ENCODE measurements at places on chromosomes 1 and 21. TPM values are rescaled to one million over a fixed set of nuclear protein-coding genes. Genes with fewer than 3 reads are reported as not detected.

The AMPD1 gene
- not detected for total RNA-seq

The UBE2U gene
- total RNA-seq = not detected

The OR2L13 gene
- not detected for total RNA-seq

The LAMB3 gene
- total RNA-seq = 70.2 TPM

The APCS gene
- total RNA-seq = 0.42 TPM

The PRELP gene
- 0.10 TPM for total RNA-seq

The RAB3B gene
- 15.1 TPM for total RNA-seq

GRCh38 chr21:42524341-42525028 is 10.8 kb downstream of the SLC37A1 start:
- peaks cover 5% of the 10 kb centered on the region for H3K36me3 ChIP-seq
- no peak overlapping the region for H3K27ac ChIP-seq
- DNase-seq = no peak
- H3K4me3 ChIP-seq = no peak overlapping the region
- peaks cover 1% of the 10 kb centered on the region for H3K4me1 ChIP-seq

GRCh38 chr1:160887071-160887470 is 2.1 kb upstream of the ITLN1 start:
- H3K36me3 ChIP-seq = no peaks in the 10 kb centered on the region
- no peak overlapping the region for H3K27ac ChIP-seq
- H3K4me1 ChIP-seq = no peaks in the 10 kb centered on the region
- no peak for DNase-seq
- H3K27me3 ChIP-seq = 0 out of 2 replicates have a peak, but pooled peaks cover 9% of the 10 kb centered on the region
- no peak overlapping the region for H3K4me3 ChIP-seq

DNA sequence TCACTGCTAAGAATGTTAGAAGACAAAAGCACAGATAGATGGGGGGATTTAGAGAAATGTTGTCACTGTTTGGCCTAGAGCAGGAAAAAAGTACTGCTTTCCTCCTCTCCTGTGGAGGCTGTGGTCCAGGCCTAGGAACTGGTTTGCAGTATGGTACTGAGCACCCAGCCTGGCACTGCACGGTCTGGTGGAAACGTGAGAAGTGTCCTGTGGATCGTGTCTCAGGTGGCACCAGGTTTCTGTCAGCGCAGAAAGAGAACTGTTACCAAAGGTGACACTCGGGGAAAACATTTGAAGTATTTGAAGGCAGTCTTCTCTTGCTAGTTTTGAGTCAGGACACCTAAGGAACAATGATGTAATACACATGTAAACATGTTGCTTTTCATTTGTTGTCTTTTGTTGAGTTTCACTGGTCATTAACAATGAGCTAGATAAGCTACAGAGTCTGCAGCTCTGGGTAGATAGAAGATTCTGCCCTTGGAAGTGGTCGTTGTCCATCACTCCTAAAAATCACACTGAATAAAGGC is 63.0 kb downstream of the B3GALNT2 start:
- no peaks in the 10 kb centered on the region for H3K27me3 ChIP-seq
- no peak overlapping the region for H3K27ac ChIP-seq
- DNase-seq = no peak
- no peak overlapping the region for H3K4me3 ChIP-seq

GRCh38 chr1:43668956-43669355 is 19.0 kb downstream of the KDM4A start:
- no peak overlapping the region for H3K4me3 ChIP-seq
- no peaks in the 10 kb centered on the region for H3K27me3 ChIP-seq
- H3K36me3 ChIP-seq = peaks cover 77% of the 10 kb centered on the region
- H3K4me1 ChIP-seq = no peaks in the 10 kb centered on the region
- H3K27ac ChIP-seq = no peak overlapping the region

DNA sequence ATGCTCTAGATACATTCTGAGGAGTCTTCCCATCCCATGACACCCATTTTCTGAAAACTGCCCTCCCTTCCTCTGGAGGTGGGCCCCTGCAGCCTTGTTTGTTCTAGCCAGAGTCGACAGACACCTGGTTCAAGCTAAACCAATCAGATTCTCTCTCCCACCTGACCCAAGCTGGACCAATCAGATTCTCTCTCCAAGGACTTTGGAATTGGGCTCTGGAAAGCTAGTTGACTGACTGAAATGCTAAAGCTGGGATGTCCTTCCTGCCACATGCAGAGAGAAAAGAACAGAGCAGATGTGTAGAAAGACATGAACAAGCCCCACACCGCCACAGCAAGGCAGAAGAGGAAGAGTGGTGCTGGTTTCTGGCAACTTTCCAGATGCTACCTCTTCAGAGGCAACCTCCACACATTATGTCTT is 24.6 kb downstream of the ASAP3 start:
- no peak overlapping the region for H3K4me3 ChIP-seq
- H3K27me3 ChIP-seq = no peaks in the 10 kb centered on the region
- DNase-seq = no peak
- no peaks in the 10 kb centered on the region for H3K36me3 ChIP-seq

GRCh38 chr1:244758708-244759107 is 76.8 kb upstream of the COX20 start:
- no peaks in the 10 kb centered on the region for H3K27me3 ChIP-seq
- H3K27ac ChIP-seq = no peak overlapping the region
- H3K36me3 ChIP-seq = no peaks in the 10 kb centered on the region
- no peak for DNase-seq
- no peaks in the 10 kb centered on the region for H3K4me1 ChIP-seq
- no peak overlapping the region for H3K4me3 ChIP-seq

DNA sequence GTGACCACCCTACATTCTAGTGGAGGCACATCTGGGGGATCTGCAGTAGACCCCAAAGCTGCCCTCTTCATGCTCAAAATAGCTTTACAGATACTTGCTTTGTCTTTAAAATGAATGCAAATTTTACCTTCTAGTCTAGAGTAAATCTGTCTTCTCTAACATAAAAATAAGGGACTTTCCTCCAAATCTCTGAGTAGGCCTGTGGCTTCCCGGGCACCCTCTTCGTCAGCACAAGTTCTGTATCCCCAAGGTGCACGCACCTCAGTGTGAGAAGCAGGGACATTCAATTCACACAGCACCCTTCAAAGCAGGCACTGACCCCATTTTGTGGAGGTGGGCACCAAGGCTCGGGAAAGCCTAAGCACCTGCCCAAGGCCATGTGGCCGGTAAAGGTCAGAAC is 19.0 kb downstream of the MEF2D start:
- H3K4me1 ChIP-seq = no peaks in the 10 kb centered on the region
- no peaks in the 10 kb centered on the region for H3K27me3 ChIP-seq
- H3K27ac ChIP-seq = no peak overlapping the region

DNA sequence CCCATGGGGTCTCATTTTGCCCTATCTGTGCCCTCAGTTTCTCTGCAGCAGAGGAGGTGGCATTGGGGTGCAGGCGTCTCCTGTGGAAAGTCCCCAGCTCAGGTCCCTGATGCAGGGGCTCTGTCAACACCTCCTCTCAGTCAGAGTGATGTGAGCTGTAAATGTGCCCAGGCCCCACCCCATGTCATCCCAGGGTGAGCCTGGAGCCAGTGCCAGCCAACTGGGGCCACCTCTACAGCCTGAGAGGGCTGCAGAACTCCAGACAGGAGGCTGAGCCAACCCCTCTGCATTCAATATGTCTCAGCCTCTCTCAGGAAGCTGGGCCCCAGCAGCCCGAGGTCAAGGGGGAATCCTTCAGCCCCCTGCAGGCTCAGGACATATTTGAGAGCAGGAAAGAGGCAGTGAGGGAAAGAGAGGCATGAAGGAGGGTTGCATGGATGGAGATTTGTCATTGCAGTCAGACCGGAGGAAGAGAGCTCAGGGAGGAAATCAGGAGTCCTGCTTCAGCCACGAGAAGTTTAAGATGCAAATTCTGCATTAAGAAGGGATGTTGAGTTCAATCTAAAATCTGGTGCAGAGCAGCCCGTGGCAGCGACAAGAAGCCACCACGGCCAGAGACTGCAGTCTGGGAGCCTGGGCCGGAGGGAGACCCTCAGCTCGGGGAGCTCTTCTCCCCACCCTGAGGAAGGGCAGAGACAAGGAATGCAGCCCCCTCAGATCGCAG is 288.2 kb upstream of the VAMP3 start:
- H3K4me1 ChIP-seq = no peaks in the 10 kb centered on the region
- DNase-seq = no peak
- H3K36me3 ChIP-seq = no peaks in the 10 kb centered on the region

DNA sequence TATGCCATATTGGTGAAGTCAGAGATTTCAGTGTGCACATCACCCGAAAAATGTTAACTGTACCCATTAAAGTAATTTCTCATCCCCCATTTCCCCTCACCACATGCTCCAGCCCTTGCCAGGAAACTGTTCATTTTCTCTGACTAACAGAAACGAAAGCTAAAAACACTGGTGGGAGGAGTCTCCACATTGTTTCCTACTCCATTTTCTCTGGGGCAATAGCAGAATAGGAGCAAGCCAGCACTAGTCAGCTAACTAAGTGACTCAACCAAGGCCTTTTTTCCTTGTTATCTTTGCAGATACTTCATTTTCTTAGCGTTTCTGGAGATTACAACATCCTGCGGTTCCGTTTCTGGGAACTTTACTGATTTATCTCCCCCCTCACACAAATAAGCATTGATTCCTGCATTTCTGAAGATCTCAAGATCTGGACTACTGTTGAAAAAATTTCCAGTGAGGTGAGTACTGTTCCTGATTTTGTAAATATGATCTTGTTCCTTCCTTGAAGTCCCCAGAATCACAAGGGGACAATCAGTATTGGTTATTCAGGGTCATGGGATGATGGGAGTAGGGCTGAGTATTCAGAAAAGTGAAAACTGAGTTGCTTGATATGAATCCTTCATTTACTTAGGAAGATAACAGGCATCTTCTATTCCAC is at the start of gene IFI16:
IFI16 (plus strand) TSS at position 204 of the 658 bp plus-strand sequence. CDS start 4,774 bp downstream, outside the sequence.
- no peak within 1 kb of the TSS for H3K27ac ChIP-seq
- no peak for DNase-seq
- no peaks in the 10 kb centered on the region for H3K4me1 ChIP-seq

DNA sequence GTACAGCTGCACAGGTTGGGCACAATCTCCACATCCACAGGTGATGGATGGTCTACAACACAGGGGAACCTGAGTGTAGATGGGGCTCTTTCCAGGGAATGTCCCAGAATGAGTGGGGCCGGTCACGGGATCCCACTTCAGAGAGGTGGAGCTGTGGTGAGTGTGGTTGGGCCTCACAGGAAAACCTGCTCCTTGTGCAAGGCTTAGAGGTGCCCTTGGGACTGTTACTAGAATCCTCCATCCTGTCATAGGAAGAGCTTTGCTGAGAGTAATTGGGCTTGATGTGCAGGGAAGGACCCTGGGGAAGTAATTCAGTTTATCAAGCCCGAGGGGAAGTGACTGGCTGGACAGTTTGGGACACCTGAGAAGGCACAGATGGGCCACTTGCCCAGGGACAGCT is 137.9 kb downstream of the ZSCAN20 start:
- peaks cover 4% of the 10 kb centered on the region for H3K27me3 ChIP-seq
- H3K36me3 ChIP-seq = no peaks in the 10 kb centered on the region
- no peak for DNase-seq

- H3K36me3 ChIP-seq = no peaks in the 10 kb centered on the region
- H3K27ac ChIP-seq = no peak overlapping the region
- DNase-seq = no peak
- H3K27me3 ChIP-seq = no peaks in the 10 kb centered on the region
Measured at GRCh38 chr21:45590726-45591618, 48.7 kb upstream of the SLC19A1 start.

- no peaks in the 10 kb centered on the region for H3K27me3 ChIP-seq
- no peak for DNase-seq
- H3K4me1 ChIP-seq = no peaks in the 10 kb centered on the region
- no peak overlapping the region for H3K27ac ChIP-seq
Measured at GRCh38 chr1:61570191-61570590, 154.8 kb downstream of the TM2D1 start.

DNA sequence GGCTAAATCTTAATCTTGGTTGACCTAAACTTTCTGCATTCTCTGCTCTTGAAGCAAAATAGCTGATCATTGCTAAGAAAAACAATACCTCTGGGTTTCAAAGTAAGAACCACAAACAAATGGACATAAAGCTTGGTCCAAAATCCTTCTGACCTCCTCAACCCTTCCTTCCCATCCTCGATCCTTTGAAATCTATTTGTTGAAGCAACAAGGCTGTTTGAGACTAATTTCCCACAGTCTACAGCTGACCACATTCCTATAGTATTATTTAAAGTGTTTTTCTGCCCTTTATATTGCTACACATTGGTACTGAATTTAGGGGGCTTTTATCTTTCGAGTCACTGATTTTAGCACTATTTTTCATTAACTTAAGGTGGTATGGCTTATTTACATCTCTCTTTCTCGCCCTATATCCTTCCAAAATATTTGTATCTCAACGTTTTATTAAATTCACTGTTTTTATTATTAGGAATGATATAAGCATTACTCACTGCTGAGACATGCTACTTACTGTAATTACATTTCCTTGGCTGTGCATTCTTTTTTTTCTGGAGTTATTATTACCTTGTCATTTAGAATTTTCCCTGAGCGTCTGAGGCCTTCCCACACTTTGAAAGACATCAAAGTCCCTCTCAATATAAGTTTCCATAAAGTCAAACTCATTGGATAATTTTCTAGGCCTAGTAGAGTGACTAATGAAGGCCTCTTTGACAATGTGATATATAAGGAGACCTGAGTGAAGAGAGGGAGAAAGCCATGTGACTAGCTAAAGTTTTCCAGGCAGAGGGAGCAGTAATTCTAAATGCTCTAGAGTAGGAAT is 73.9 kb downstream of the RAB3GAP2 start:
- H3K4me3 ChIP-seq = no peak overlapping the region
- H3K27ac ChIP-seq = no peak overlapping the region
- H3K4me1 ChIP-seq = no peaks in the 10 kb centered on the region
- H3K27me3 ChIP-seq = no peaks in the 10 kb centered on the region
- no peaks in the 10 kb centered on the region for H3K36me3 ChIP-seq
- DNase-seq = no peak

DNA sequence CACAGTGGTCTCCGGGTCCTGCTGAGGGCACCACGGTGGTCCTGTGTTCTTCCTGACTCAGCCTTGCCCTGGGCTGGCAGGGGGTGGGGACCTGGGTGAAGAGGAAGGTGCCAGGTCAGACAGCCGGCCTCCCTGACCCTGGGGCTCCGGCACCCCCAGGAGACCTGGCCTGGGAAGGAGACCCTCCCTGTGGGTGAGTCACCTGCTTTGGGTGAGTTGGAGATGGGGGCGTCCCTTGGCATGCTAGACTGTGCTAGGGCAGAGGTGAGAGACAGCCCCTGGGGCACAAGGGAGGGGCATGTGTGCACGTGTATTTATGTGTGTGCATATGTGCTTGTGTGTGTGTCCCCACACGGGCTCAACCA is 23.4 kb downstream of the SPSB1 start:
- H3K4me1 ChIP-seq = peaks cover 34% of the 10 kb centered on the region
- peak overlapping the region; percentile 33 for H3K27ac ChIP-seq
- no peaks in the 10 kb centered on the region for H3K27me3 ChIP-seq

DNA sequence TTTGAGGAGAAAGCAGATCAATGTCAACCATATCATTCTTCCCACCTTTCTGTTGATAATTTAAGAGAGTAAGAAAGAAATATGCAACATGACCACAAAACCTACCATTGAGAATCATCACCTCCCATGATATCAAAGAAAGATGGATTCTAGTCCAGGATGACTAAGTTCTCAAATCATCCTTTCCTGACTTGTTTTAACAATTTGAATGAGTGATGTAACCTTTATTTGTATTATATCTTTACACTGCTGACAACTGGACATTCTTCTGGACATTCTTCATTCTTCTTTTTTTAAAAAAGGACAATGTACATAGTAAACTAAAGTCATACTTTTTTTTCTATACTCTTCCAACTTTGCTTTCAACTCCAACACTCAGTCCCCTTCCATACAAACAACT is 9.5 kb downstream of the PSMB4 start:
- H3K36me3 ChIP-seq = peaks cover 37% of the 10 kb centered on the region
- H3K27ac ChIP-seq = no peak overlapping the region
- H3K4me3 ChIP-seq = no peak overlapping the region
- DNase-seq = no peak
